ENCODE measurements at places on chromosomes 1 and 21. TPM values are rescaled to one million over a fixed set of nuclear protein-coding genes. Genes with fewer than 3 reads are reported as not detected.

The S100A7A gene
- not detected for total RNA-seq

The OR2M3 gene
- not detected for total RNA-seq

The LCE3D gene
- not detected for total RNA-seq

The GIPC2 gene
- 0.52 TPM for total RNA-seq

The LORICRIN gene
- total RNA-seq = not detected

The CTSK gene
- total RNA-seq = 27.4 TPM

The MROH7 gene
- total RNA-seq = 0.16 TPM

The CCDC181 gene
- total RNA-seq = 2.2 TPM

The SLFNL1 gene
- 1.4 TPM for total RNA-seq

The PFDN2 gene
- 71.8 TPM for total RNA-seq

The FBLIM1 gene
- total RNA-seq = 114 TPM

The MYBPHL gene
- not detected for total RNA-seq

The CD1C gene
- total RNA-seq = not detected

The UBASH3A gene
- total RNA-seq = not detected

The CLK2 gene
- 19.5 TPM for total RNA-seq

The LCE2B gene
- not detected for total RNA-seq

The SPRR2G gene
- not detected for total RNA-seq

The TMEM125 gene
- not detected for total RNA-seq

The TFAP2E gene
- total RNA-seq = 0.16 TPM

The KCNA3 gene
- total RNA-seq = 0.64 TPM

The LCA5L gene
- 1.2 TPM for total RNA-seq

The C1QC gene
- not detected for total RNA-seq

The GBP7 gene
- total RNA-seq = not detected

The GUCA2A gene
- total RNA-seq = not detected

The FCRL2 gene
- not detected for total RNA-seq

The HMGCS2 gene
- not detected for total RNA-seq

The LDLRAD1 gene
- not detected for total RNA-seq

The GPR25 gene
- 0.48 TPM for total RNA-seq

The CELA3A gene
- total RNA-seq = 0.56 TPM

The SPATA45 gene
- not detected for total RNA-seq

The SLAMF7 gene
- 2.7 TPM for total RNA-seq

The FAM72A gene
- total RNA-seq = 6.9 TPM

The TTC39A gene
- 0.26 TPM for total RNA-seq

The PRRX1 gene
- total RNA-seq = 51.3 TPM

The LUZP1 gene
- 29.5 TPM for total RNA-seq

The PSRC1 gene
- total RNA-seq = 31.3 TPM

The HTR6 gene
- not detected for total RNA-seq

The FOXJ3 gene
- total RNA-seq = 18.6 TPM

The TLCD4 gene
- total RNA-seq = 0.78 TPM

The SLC30A2 gene
- not detected for total RNA-seq

The LZIC gene
- 20.2 TPM for total RNA-seq

The FAM72D gene
- total RNA-seq = 0.40 TPM

The CSF3R gene
- total RNA-seq = under 0.01 TPM

The KRTAP13-2 gene
- not detected for total RNA-seq

The EDN2 gene
- total RNA-seq = not detected

The KLF17 gene
- total RNA-seq = not detected

The IVL gene
- not detected for total RNA-seq

The CD1E gene
- not detected for total RNA-seq

The GPR61 gene
- not detected for total RNA-seq
